ENCODE measurements at places on chromosomes 1 and 21.

DNA sequence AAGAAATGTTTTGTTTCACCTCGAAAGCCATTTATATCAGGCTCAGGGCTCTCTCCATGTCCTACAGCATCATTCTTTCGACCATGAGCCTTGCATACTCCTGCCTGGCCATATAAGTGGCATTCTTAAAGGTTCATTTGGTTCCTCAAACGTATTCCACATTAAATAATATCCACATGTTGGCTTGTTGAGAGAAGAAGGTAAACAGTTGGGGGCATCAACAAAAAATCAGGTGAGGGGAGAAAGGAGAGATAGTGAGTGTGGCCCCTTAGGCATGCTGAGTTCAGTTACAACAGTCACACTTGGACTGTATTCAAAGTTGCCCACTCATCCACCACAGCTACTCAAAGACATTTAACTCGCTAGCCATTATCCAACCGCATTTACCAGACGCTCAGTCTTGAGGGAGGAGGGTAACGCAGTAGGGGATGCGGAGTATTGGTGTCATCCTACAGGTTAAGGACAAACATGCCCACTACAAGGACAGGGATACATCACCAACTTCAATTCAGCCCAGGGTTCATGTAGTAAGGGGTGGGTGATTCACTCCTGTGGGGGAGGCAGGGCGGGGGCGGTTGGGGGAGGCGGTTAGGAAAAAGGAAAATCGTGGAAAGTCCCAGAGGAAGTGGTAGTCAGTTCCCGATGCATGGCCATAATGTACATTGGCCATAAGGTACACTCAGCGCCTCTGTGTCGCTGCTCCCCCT is 1.4 kb downstream of the ZNF697 start:
- DNase-seq, result no peak

- no peak for DNase-seq
These were observed 371.7 kb upstream of the LRRC7 start for GRCh38 chr1:69196071-69196470.

- no peak for DNase-seq
These were observed 19.4 kb downstream of the F11R start for GRCh38 chr1:161001525-161001924.

GRCh38 chr1:67571901-67572593 is 113.0 kb upstream of the GADD45A start:
- DNase-seq, result no peak

DNA sequence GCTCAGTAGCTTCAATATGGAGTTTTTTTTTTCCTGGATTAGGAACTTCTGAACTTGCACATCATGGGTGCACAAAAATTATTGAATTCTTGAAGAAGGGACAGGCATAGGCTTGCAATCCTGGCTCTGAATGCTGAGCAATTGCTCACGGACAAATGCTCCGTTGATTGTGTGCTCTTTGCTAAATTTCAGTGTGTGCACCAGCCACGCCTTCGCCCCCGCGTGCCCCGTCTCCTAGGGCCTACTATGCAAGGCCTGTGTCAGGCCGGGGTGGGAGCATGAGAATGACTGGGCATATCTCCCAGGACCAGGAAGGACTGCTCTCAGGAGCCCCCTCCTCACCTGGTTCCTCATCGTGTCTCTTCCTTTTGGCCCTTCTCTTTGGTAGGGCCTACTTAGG is 17.4 kb downstream of the IL6R start:
- no peak for DNase-seq

DNA sequence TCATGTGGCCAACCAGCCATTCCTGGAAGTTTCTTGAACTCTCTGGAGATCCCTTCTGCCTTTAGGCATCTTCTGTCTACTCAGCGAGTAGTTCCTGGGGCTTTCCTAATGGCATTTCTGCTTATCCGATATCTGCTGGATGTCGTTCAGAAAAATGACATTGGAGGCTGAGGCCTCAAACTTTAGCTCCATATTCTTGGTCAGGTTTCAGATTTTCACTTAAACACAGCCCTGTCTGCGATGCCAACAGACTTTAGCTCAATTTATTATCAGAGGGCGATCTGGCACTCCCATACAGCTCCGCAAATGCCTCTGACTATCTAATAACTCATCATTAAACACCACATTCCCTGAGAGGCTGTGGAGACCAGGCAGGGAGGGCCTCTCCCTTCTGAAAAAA is 46.3 kb upstream of the ETS2 start:
- DNase-seq, result no peak

- DNase-seq, result no peak
These were observed 316.9 kb upstream of the VAMP3 start for GRCh38 chr1:7454052-7454815.

DNA sequence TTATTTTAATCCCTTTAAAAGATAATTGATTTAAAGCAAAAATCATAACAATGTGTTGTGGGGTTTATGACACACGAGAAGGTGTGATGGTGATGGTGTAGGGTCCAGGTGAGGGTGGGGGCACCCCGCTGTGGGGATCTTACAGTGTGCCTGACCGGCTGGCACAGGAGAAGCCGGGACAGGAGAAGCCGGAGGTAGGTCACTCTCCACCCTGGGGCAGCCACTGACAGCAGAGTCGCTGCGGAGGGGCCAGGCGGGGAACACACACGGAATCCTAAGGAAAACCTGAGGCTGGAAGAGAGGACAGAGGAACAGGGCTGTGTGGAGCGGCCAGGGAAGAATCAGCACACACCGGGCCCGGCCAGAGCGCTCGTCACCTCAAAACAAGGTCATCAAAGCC is 4.3 kb upstream of the LRRC3 start:
- DNase-seq, result no peak
